NAMALWA (cell line): ENCODE measurements at places on chromosomes 4 and X.

- no peak for DNase-seq
Measured at GRCh38 chr4:75654905-75655304, 18.3 kb downstream of the G3BP2 start.

GRCh38 chr4:153541456-153542096 lies 75.4 kb downstream of the TMEM131L start:
- DNase-seq, result no peak

DNA sequence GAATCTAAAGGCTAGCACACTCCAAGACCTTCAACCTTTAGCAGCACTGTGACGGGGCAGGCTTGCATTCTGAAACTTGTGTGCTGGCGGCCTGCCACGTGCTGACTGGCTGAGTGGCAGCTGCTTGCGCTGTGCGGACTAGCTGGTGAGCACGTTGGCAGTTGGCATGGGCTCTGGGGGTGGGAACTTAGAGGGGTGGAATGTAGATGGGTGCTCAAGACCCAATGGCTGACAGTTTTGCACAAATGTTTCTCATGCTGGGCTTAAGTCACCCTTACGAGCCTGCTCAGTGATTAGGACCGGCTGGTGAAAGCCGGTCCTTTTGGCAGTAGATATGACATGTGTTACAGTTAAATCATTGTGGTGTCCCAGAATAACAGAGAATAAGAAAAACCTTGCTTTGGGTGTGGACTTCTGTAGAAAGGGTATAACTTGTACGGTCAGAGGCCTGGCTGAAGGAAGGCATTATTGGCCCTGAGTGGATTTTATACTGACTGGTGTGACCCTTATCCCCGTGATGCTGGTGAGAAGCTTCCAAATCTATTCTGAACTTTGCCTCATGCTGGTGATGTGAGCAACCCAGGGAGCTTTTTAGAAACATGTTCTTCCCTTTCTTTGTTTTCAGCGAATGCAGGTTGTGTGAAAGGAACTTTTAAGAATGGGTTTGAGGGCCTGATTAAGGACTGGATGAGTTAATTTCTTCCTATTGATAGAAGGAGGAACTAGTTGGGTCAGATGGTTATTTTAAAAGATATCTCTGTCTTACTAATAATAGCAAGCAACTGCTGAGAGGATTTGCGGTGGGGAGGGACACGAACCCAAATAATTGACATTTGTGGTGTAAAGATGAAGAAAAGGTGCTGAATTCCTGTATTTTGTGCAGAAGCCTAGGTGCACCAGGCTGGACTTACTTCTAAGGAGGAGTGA lies 107.4 kb upstream of the SLC4A4 start:
- DNase-seq, result no peak

GRCh38 chrX:66012094-66012534 lies 27.8 kb downstream of the VSIG4 start:
- DNase-seq, result no peak

DNA sequence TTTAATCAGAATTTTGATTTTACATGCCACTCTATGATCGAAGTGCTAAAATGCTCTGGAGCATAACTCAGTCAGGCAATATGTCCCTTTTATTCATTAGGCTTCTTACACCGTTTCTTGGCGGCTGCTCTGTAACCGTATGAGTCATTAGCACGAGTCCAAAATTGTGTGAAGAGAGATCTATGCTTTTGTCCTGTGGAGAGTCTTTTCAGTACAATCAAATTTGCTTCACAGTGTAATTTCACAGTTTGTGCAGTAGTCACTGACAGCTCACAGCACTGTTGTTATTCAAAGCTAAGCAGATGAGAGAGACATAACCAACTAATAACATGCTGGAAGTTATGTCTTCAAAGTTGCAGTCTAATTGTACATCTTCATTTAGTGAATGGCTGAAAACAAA lies 167.8 kb downstream of the PCDH10 start:
- DNase-seq, result no peak

DNA sequence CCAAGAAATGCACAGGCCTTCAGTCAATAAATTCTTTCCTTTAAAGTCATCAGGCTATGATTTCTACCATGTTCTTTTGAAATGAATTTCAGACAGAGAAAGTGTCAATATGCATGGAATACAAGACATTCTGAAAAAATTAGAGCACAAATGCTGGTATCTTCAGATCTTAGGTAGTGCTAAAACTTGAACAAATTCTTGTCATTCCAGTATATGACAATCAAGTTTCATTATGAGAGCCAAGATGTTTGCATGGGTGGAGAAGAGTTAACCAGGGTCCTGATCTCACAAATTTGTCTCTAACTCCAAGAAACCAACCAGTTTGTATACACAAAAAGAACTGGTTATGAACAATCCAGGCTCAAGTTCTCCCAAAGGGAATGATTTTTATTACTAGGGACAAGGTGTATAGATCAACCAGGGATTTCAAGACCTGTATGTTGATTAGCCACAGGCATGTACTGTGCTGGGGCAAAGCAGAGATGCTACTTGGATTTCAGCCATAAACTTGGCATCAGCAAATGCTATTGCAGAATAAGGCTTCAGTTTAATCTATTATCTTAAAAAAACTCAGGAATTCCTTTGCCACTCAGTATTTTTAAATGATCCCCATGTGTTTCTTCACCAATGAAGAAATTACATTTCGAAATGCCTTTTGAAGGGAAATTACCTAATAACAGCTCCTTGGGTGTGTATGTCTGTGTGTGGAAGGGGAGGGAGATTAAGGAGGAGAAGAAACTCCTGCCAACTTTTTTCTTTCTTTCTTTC lies 69.7 kb downstream of the FANCB start:
- no peak for DNase-seq

DNA sequence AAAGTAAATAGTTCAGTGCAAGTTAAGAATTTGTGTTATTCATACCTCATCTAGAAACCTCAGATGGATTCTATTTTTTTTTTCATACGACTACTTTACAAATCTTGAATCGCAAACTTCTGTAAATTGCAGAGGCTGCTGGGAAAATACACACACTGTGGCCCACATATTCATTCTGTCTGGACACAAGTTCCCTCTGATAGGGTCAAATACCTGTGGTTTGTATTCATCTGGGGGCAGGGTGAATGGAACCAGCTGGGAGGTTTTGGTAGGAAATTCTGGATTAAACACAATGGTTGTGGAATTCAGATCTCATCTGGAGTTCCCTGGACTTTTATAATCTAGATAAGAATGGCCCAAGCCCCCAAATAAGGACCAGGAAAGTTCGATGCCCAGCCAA lies 56.2 kb downstream of the SPATA18 start:
- DNase-seq, result no peak

DNA sequence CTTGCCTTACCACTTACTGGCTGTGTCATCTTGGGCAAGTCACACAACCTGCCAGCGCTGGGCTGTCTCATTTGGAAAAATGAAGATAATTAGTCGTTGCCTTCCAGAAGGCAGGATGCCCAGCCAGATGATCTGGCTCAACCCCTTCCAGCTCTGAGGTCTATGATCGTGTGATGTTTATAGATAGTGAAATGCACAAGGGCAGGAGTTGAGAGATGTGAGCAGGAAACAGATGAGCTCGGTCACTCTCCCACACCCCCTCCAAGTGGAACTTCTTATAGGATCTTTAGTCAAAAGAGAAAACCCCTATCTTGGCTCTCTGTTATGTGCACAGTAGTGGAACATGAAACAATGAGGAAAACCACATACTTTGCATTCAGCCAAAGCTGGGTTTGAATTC lies 336.8 kb upstream of the PPARGC1A start:
- no peak for DNase-seq

DNA sequence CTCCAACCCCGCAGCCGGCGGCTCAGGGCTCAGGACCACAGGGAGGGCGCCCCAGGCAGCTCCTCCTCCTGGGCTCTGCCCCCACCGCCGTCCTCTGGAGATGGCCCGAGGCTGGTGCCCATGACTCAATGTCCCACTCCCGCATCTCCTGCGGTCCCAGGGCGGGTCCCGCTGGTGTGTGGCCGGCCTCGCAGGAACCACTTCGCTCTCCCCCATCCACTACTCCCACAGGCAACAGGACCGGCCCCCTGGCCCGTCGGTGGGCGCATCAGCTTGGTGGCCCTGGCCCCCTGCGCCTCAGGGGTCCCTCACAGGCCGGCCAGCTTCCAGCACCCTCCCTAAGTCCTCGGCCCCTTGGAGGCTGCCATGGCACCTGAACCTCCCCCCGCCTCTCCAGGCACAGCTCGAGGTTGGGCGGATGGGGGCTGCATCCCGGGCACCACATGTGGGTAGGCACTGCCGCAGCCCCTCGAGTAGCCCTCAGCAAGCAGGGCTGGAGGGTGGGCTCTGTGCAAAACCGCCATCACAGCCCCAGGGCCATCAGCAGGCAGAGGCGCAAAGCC lies 22.8 kb upstream of the SPON2 start:
- no peak for DNase-seq

- DNase-seq, result no peak
Measured at GRCh38 chr4:31160146-31160545, 440.0 kb downstream of the PCDH7 start.

- DNase-seq, result no peak
Measured at GRCh38 chr4:165106518-165106917, 6.1 kb downstream of the TMEM192 start.

DNA sequence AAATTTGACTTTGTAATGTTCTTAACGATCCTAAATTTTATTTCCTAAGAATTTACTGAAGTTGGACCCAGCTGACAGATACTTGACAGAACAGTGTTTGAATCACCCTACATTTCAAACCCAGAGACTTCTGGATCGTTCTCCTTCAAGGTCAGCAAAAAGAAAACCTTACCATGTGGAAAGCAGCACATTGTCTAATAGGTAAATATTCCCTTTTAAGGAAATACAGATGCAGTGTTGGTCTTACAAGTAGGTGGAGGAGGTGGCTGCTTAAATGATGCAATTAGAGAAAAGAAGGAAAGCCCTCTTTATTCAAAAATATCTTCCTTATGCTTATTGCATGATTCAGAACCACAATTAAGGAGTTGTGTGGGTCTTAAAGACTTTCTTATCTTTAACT lies 73.5 kb downstream of the RS1 start:
- DNase-seq, result no peak

GRCh38 chr4:153161226-153161963 lies 42.8 kb upstream of the TRIM2 start:
- DNase-seq, result no peak

- no peak for DNase-seq
Measured at GRCh38 chr4:188976644-188977115, 837.4 kb downstream of the TRIML1 start.

GRCh38 chrX:72258174-72258573 lies 18.9 kb downstream of the RPS4X start:
- DNase-seq, result no peak

DNA sequence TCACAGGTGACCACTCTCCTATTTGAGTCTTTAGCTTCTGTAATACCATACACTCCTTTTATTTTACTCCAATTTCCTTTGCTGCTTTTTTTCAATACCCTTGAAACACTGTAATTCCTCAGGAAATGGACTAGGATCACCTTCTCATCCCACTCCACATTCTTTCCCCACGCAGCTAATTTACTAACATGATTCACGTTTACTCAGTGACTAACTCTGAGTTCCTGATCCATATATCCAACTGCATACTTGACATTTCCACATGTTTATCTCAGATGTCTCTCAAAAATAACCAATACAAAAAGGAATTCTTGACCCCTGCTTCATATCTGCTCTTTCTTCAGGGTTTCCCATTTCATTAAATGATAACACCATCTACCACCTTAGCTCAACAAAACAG lies 19.9 kb downstream of the RPS6KA6 start:
- no peak for DNase-seq

DNA sequence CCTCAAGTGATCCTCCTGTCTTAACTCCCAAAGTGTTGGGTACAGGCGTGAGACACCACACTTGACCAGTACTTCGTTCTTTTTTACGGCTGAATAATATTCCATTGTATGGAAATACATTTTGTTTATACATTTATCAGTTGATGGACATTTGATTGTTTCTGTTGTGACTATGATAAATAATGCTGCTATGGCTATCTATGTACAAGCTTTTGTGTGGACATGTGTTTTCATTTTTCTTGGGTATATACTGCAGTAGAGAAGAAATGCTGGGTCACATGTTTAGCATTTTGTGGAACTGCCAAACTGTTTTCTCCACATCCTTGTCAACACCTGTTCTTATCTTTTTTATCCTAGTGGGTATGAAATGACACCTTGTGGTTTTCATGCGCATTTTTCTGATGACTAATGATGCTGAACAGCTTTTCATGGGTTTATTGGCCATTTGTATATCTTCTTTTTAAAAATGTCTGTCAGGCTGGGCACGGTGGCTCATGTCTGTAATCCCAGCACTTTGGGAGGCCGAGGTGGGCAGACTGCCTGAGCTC lies 37.3 kb downstream of the SAT1 start:
- DNase-seq, result peak; percentile 2
